ENCODE measurements at places on chromosomes 5 and 9.

GRCh38 chr5:6818594-6819511 lies 105.6 kb downstream of the TENT4A start:
- no peak for DNase-seq

DNA sequence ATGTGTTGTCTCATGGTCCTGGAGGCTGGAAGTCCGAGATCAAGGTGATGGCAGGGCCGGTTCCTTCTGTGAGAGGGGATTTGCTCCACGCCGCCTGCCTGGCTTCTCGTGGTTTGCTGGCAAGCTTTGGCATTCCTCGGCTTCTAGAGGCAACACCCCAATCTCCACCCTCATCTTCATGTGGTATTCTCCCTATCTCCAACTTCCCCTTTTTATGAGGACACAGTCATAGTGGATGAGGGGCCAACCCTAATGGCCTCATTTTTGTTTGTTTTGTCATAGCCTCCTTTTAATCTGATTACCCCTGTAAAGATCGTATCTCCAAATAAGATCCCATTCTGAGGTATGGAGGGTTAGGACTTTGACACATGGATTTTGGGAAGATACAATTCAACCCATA lies 41.7 kb upstream of the CLK4 start:
- peak; percentile 61 for DNase-seq

- DNase-seq, result no peak
These were observed 845.3 kb upstream of the PTPRD start for GRCh38 chr9:11457825-11458790.

- no peak for DNase-seq
These were observed 499.2 kb upstream of the COX7C start for GRCh38 chr5:86118542-86118941.

DNA sequence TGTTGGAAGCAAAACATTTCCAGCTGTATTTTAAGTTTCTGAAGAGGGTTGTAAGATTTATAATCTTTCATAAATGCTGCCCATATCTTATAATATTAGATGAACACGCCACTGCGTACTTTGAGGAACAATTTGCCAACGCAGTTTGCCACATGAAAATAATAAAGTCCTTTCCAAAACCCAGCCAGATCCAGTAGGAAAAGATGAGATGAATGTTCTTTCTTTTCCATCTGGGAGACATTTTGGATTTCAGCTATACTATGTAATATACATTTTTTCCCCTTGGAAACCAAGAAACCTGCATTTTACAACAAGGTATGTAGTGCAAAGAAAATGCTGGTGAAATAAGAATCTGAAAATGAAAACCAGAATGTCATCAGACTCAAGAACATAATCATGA lies 125.4 kb downstream of the NFIB start:
- DNase-seq, result no peak

- DNase-seq, result no peak
These were observed 38.9 kb downstream of the EXD3 start for GRCh38 chr9:137383784-137384756.

- DNase-seq, result no peak
These were observed 101.7 kb downstream of the GNA14 start for GRCh38 chr9:77546376-77546950.

DNA sequence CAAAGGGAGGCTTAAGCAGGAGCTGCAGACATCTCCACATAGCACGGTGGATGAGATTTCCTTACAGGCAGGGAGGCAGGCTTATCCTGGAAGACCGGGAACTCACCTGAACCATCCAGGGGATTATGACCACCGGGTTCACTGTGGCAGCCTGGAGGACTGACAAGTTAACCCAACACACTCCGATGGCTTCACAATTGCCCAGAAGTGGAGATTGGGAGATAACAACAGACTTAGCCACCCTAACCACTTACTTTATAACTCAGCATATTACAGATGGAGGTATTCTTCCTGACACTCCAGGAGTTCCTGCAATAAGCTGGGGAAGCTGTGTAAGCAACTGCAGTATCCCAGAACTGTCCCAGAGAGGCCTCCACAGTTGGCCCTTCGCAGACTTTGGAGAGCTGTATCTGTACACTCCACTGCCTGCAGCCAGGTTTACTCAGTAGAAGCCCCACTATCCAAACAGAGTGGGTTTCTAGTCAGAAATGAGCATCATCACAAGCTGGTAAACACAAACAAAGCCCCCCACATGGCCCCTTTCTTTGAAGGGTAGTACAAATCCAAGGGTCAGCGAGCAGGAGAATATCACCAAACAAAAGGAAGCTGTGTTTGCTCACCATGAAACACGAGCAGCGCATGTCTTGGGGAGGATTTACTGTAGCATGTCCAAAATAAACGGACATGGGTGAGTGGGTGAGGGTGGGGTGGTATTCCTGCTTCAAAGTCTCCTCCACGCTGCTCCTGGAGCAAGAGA lies 462.2 kb downstream of the RASEF start:
- DNase-seq, result no peak

- DNase-seq, result no peak
These were observed 124.5 kb upstream of the KLF9 start for GRCh38 chr9:70539001-70539400.

GRCh38 chr5:5421149-5421960 lies 1.1 kb upstream of the ICE1 start:
- peak; percentile 45 for DNase-seq

- DNase-seq, result no peak
These were observed 173.8 kb upstream of the SLC30A5 start for GRCh38 chr5:68919988-68920490.

- DNase-seq, result no peak
These were observed 515.7 kb upstream of the RORB start for GRCh38 chr9:73981405-73981804.

- no peak for DNase-seq
These were observed 181.9 kb downstream of the TMEM232 start for GRCh38 chr5:110544603-110545002.

DNA sequence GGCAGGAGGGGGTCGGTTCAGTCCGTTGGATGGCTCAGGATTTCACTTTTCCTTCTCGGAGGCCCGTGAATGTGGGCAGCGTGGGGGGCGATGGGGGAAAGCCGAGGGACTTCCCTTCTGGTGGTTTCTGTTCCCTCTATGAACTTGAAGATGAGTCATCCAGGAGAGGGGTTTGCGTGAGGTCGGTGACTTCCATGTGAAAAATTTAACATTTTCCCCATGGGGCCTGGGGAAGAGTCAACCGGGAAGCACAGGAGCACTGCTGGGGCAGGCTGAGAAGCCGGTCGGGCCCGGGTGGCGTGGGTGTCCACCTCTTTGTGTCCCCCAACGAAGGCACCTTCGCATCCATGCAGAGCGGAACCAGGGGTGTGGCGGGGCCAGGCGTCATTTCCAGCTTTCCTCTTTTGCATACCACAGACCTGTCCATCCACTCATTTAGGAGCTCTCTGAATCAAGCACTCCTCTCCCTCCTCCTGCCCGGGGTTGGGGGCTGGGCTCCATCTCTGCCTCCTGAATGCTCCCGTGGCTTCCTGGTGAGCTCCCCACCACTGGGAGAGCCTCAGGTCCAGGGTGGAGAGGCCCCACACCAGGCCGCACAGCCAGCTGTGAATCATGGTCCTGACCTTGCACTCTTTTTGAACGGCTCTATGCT lies 68.4 kb downstream of the ANKRD33B start:
- DNase-seq, result peak; percentile 79

GRCh38 chr9:14271093-14271673 lies 42.8 kb downstream of the NFIB start:
- no peak for DNase-seq

DNA sequence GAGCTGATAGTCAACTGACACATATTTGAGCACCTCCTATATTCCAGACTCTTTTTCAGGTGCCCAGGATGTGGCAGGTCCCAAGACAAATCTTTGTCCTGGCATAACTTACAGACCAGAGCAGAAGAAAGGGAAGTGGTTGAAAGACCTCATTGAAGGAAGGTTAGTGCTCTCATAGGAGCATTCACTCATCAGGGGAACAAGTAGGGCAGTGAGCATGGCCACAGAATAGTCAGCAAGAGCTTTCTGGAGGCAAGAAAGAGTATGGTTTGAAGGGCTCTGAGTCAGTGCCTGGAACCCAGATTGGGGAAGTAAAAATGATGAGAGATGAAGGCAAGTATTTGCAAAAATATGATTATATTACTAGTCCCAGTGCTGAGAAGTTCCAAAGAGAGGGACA lies 25.0 kb upstream of the ERMP1 start:
- peak; percentile 56 for DNase-seq

DNA sequence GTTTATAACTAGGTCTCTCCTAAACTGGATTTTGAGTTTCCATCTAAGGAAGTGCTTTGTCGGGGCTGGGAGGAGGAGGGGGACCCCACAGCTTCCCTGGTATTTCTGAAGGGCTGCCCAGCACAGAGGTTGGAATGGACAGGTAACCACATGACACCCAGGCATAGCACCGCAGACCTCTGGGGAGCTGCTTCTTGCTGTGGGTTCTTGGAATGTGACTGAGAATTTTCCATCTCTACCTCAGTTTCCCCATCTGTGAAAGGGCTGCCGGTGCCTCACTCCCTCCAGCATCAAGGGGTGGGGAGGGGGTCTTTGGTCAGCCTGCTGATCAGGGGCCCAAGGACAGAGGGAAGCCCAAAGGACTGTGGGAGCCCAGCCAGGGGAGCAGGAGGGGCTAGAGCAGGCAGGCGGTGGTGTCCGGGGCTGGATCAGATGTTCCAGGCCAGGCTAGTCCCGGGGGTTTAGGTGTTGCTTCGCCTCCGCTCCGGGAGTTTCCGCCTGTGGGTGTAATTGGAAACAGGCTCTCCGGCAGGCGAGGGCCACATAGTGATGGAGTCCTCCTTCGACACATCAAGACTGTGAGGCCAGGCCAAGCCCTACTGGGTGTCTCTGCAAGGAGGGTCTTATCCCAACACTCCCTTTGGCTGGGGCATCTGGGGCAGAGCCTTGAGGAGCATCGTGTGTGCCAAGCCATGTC lies 3.3 kb downstream of the OLFML2A start:
- no peak for DNase-seq

DNA sequence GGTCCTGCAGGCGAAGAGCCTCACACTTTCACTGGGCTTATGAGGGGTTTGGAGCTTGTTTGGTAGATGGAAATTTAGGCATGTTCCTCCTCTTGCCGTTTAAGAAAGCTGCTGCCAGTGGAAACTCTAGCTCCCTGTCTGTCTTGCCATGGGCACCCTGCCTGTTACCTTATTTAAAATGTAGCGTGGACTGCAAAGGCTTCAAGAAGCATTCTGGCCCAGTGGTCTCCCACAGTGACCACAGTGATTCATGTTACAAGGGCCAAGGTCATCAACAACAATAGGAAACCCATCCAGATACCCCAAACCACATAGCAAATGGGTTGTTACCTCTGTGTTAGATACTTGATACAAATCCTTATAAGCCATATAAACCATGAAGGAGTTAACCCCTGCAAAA lies 96.6 kb downstream of the DPYSL3 start:
- no peak for DNase-seq

- no peak for DNase-seq
These were observed 145.7 kb downstream of the SEMA6A start for GRCh38 chr5:116428966-116429365.

DNA sequence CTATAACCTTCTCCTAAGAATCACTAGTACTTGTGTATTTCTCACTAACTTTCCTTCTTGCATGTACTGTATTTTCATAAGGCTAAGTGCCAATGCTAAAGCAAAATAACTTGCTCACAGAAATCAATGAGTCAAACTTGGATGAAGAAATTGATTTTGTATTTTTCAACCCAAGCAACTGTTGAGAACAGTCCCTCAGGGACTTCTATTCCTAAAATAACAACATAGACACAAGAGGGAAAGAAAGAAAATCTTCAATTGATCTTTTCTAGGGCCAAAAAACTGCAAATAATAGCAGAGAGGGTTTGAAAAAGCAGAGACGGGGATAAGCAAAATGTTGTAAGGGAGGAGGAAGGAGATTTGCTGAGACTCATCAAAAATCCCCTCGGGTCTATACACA lies 69.8 kb downstream of the HABP4 start:
- no peak for DNase-seq

DNA sequence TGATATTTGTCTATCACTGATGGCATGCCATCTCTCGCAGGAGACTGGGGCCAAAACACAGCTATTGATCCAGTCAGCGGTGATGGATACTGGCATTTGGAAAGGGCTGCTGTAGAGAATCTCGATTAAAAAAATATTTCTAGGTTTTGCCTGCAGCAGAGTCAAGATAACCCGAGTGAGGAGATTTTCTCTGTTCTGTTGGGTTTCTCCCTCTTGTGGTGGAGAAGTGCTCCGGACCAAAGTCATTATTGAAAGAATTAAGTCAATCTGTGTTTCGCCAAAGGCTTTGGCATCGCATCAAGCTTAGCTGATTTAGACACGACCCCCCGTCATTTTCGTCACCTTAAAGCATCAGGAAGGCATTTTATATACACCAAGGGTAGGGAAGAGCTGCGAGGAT lies 97.1 kb upstream of the IRX2 start:
- DNase-seq, result no peak

DNA sequence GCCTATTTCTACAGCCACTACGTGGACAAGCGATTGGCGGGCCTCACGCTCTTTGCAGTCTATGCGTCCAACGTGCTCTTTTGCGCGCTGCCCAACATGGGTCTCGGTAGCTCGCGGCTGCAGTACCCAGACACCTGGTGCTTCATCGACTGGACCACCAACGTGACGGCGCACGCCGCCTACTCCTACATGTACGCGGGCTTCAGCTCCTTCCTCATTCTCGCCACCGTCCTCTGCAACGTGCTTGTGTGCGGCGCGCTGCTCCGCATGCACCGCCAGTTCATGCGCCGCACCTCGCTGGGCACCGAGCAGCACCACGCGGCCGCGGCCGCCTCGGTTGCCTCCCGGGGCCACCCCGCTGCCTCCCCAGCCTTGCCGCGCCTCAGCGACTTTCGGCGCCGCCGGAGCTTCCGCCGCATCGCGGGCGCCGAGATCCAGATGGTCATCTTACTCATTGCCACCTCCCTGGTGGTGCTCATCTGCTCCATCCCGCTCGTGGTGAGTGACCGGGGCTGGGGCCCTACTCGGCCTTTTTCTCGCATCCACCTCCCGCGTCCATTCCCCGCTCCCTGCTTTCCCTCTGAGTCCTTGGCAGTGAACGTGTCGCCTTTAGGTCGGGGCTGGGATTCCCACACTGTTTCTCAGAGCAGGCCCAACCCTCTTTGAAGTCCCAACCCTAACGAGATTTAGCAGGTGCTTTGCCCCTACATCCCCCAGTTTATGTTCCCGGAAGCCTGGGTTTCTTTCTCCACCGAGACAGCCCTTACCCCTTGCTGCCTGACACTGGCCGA lies 1.8 kb downstream of the PTGER4 start:
- no peak for DNase-seq

DNA sequence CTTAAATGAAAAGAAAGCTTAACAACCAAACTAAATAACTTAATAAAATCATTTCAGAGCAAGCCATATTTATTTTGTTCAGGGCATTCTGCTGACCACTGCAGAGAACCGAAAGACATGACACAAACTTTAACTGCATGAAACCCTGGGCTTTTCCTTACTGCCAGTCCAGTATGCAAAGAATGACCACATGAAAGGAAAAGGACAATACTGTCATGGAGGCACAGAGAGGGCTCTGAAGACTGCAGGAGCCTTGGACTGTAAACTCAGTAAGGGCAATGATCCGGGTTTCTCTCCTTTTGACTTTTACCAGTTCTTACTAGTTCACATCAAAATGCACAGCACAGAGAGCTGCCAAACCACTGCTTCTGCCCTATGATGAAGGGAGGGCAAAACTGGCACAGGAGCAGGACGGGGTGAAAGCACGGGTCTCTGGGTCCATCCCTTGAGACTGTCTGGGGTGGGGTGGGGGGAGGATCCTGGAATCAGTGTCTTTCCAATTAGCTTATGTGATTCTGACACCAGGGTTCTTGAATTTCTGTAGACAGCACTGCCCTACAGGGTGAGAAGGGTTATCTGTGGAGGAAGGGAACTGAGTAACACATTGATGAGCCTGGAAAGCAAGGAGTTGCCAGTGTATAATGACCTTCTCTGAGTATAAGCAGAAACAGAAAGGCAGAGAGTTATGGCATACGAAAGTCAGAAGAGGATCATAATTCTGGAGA lies 44.7 kb downstream of the RNF130 start:
- no peak for DNase-seq
